ENCODE measurements at places on chromosomes 12 and 14.

GRCh38 chr14:35470755-35471154 lies 63.2 kb upstream of the INSM2 start:
- DNase-seq = no peak

GRCh38 chr14:55556929-55557623 lies 22.9 kb upstream of the KTN1 start:
- DNase-seq = no peak

- no peak for DNase-seq
Measured at GRCh38 chr12:4974217-4974616, 64.5 kb downstream of the KCNA1 start.

DNA sequence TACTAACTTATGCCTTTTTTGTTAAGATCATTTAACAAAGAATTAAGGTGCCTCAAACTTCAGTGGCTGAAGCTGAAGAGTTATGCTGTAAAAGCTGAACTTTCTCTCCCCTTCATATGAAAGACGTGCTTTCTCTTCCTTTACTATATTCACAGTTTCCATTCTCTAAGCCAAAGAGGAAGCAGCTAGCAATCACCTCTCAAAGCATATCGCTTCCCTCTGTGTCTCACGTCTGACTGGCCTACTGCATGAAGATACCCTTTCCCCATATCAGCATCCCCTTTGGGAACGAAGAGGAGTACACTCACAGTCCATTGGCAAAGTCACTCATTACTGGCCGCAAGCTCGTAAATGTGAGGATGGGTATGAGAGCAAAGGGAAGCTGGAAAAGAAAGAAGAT lies 34.9 kb downstream of the SLC11A2 start:
- DNase-seq = no peak

DNA sequence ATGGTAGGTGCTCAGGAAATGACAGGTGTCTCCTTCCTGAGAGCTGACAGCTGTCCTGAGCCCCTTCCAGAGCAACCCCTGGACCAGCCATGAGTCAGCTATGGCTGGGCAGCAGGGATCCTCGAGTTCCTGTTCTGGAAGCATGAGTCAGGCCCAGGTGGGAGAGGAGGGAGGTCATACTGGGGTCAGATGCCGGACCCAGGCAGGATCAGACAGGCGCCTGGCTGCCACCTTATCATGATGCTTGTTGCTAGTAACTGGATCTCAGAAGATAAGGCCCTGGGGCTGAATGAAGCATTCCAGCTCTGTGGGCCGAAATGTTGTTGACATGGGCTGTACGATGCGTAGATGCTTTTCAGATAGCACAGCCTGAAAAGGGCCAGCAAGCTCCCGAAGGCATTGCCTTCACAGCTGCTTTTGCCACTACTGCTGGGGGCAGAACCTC lies 17.4 kb upstream of the KRT7 start:
- no peak for DNase-seq

DNA sequence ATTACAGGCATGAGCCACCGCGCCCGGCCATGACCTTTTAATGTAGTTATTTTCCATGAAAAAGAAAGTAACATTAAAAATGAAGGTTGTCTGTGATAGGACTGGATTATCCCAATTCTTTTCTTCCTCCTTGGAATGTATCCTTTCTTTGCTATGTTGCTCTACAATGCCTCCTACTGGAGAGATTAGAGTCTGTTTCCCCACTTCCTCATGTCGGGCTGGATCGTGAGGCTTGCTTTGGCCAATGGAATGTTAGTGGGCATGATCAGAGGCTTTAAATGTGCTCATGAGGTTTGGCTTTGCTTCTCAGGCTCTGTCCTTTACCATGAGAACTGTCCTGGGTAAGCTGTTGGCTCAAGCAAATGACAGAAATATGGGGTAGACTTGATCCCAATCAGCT lies 34.7 kb upstream of the SOCS2 start:
- DNase-seq = no peak

GRCh38 chr14:104117341-104118005 lies 20.9 kb upstream of the KIF26A start:
- no peak for DNase-seq

DNA sequence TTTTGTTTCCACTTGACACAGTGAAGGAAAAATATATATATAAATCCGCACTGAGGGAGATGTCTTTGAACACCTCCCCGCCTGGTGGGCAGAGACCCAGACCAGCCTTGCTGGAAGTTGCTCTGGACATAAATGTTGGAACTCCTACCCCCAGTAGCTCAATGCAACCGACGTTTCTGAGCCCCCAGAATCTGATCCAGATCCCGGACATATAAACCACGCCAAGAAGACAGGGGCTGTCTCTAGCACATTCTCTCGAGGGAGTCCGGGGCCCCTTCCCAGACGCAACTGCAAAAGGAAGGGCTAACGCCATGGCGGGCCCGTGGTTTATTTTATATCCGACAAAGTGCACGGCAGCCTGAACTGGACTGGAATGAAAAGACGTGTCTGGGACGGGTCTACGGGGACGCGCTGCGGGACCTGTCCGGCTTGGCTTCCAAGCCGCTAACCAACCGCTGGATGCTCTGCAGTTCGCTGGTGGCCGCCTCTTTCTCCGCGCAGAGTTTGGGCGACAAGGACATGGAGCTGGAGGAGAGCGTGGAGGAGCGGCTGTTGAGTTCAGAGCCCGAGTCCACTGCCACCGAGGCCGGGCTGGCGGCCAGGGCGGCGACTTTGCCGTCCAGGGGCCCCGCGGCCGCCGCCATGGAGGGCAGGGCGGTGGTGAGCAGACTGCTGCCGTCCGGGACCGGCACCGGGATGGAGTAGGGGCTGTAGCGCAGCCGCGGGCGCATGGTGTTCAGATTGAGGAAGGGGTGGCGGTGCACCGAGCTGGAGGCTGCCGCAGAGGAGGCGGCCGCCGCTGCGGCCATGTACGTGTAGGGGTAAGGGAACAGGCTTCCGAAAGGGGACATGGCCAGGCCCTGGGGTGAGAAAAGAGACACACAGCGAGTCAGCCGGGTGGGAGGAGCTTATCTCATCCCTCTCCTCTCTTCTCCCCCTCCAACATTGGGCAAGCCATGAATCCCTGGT lies 12.2 kb downstream of the TBX3 start:
- DNase-seq = no peak

DNA sequence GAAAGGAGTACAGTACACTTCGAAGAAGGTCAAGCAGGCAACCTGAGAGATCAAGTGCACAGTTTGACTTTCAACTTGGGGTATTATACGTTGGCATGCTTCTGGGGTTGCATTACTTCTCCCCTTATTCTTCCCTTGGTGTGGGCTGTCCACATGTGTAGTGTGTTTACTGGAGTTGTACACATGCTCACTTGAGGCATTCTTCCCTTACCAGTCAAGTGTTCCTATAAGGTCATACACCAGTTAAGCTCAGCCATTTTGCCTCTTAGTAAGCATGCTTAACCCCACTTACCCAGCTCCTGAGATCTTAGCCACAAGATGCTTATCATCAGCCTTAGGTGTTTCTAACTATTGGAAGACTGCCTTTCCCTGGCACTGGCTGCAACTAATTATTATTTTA lies 63.8 kb downstream of the C12orf42 start:
- DNase-seq = no peak

- no peak for DNase-seq
Measured at GRCh38 chr14:98786456-98786855, 485.5 kb downstream of the BCL11B start.

DNA sequence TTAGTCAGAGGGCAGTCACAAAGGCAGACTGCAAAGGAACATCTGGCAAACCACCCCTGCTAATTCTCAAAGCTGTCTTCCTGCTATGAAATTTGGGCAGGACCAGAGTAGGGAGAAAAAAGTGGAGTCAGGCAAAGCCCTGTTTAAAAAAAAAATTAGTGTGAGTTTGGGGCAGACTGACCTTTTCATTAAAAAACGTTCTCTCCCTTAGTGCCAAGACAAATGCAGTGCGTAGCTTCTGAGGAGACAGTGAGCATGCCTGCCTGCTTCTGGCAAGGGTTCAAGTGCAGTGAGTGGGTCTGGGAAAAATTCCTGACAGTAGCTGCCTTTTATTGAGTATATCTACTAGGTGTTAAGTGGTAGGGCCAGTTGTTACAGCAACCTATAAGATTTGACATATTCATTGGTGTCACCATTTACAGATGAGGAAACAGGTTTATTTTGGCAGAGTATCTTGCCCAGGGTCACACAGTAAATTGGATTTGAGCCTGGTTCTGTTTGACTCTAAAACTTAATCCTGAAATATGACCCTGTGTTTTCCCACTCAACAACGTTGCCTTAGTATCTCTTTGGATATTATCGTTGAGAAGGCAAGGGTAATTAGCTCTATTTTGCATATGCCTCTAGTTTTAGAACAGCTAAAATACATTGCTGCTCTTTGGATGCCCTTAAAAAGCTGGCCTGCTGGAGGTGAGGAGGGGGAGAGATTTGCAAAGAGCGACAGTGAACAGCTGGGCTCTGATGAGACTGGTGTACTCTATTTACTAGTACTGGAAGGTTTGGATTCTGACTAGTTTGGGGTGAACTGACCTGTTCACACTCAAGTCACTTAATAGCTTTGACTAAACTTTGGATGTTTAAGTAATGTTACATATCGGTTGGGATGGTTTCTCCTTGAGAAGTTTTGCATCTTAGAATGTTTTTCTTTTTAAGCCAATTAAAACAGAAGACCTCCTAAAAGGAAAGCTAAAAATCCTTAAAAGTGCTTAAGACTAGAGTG lies 72.8 kb downstream of the PAPOLA start:
- DNase-seq = no peak

DNA sequence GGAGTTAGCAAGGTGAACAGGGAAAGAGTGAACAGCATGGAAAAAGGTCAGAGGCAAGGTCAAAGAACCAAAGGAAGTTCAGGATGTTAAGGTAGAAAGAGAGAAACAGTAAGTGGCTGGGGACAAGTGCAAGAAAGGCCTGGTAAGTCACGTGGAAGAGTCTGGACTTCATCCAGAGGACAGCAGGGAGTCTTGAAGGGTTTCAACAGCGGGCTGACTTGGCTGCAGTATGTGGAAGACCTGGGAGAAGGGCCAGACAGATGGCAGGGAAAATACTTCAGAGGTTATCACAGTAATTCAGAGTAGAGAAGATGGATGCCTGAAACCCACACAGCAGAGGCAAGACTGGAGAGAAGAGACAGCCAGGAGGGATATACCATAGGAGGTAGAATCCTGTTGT lies 34.0 kb downstream of the CIT start:
- DNase-seq = no peak

GRCh38 chr12:84842406-84843013 lies 70.1 kb downstream of the SLC6A15 start:
- DNase-seq = no peak

DNA sequence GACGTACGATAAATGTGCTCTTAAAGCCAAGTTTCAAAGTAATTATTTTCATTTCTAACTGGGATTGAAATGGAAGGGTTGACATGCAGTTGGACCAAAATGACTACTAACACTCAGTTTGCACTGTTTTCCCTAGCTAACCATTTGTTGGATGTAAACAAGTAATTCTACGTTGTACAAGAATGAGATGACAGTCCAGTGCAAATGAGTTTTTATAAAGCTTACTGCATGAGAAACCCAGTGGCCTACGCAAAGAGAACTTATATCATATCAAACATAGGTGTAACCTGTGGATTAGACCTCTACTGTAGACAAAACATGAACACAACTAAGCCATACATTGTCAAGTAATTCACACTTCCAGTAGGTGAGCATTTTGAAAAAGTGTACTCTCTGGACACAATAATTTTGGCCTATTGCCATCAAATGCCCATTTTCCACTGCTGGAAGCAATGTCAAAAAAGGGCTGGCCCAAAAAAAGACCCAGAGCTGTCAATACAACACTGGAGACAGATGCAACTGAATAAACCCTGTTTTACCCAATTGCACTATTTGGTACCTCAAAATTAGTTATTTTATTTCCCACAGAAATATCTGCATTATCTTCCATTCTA lies 12.8 kb downstream of the SLC38A2 start:
- no peak for DNase-seq

Data from NCI-H2081 treated with DMSO at 0.1 percent for 48 hours (cell line).